ENCODE measurements at places on chromosomes 2 and 18. TPM values are rescaled to one million over a fixed set of nuclear protein-coding genes. Genes with fewer than 3 reads are reported as not detected.

DNA sequence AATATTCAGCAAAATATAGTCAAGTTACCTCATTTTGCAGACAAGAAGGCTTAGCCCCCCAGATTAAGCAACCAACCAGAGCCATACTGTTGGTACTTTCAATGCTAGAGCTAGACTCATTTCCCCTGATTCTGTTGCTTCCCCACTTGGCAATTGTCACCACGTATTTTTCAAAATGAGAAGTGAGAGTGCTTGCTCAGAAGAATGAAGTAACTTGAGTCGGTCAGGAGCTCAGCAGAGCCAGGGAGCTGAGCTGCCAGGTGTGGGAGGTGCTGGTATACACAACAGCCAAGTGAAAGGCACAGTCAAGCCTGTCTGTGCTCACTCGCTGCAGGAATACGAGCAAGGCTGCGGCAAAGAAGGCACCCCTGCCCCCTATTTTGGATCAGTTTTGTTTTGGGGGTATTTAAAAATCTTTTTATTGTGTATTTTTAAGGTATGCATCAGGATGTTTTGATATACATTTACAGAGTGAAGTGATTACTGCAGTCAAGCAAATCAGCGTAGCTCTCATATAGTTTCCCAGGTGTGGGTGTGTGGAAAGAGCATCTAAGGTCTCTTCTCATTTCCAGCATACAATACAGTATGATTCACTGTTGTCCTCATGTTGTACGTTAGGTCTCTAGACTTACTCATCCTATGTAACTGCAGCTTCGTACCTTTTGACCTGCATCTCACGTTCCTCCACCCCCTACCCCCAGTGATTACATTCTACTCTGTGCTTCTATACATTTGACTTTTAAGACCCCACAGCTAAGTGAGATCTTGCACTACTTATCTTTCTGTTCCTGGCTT lies 62.4 kb downstream of the MRPS9 start:
- no peak for DNase-seq

Gene ITPRID2
- total RNA-seq: 168 TPM

Gene CCDC88A
- 51.9 TPM for total RNA-seq

DNA sequence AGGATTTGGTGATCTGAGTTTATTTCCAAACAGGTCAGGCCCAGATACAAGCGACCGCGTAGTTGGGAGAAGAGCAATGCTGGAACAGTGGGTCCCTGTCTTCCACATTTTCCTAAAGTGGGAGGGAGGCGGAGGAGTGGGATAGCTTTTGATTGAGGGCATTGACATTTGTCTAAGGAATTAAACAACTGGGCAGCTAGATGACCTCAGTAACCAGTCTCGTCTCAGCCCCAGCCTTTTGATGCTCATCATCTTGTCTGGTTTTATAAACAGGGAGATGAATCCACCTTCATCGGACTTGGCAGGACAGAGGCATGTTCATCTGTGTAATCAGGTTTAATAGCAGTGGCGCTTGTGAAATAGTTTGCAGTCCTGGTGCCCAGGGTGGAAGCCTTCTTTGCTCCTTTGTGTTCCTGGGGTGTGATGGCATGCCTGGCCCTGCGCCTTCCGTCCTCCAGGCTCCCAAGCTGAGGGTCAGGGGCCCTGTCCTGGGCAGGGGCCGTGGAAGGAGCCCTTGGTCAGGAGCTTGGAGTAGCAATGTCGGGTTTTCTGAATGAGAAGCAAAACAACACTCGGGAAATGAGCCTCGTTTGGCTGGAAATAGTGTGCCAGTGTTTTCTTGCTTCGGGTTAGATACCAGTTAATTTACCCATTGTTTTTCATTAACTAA lies 193.8 kb downstream of the FAM210A start:
- no peak for DNase-seq

DNA sequence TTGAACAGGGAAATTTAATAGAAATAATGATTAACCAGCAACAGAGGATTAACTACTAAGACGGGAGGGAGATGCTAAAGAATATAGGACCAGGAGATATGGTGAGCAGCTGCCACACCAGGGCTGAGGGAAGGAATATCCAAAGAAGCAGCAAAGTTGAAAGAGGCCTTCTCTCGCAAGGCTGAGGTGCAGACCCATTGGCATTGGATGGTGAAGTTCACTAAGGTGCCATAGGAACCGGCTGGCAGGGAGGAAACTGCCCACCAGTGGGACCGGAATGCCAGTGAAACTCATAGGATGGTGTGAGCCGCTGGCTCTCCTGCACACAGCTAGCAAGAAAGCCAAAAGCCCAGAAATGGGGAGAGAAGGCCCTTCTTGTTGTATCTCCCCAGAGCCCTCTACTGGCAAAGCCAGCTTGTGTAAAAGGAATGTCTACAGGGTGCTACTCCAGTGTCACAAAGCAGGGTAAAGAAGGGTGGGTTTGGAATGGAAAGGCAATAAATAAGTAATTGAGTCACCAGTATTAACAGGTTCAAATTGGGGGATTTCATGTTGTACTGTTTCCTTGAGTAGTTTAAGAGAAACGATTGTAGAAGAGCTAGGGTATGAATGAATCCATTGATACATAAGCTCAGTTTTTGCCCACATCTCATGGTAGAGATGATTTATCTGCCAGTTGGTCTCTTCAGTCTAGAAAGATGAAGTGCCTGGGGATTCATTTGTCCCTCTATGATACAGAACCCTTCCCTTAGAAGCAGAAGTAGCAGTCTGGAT lies 36.0 kb downstream of the FARP2 start:
- DNase-seq: peak; percentile 6

Gene SNORC
- total RNA-seq: 2.8 TPM

Gene NGEF
- 3.4 TPM for total RNA-seq

DNA sequence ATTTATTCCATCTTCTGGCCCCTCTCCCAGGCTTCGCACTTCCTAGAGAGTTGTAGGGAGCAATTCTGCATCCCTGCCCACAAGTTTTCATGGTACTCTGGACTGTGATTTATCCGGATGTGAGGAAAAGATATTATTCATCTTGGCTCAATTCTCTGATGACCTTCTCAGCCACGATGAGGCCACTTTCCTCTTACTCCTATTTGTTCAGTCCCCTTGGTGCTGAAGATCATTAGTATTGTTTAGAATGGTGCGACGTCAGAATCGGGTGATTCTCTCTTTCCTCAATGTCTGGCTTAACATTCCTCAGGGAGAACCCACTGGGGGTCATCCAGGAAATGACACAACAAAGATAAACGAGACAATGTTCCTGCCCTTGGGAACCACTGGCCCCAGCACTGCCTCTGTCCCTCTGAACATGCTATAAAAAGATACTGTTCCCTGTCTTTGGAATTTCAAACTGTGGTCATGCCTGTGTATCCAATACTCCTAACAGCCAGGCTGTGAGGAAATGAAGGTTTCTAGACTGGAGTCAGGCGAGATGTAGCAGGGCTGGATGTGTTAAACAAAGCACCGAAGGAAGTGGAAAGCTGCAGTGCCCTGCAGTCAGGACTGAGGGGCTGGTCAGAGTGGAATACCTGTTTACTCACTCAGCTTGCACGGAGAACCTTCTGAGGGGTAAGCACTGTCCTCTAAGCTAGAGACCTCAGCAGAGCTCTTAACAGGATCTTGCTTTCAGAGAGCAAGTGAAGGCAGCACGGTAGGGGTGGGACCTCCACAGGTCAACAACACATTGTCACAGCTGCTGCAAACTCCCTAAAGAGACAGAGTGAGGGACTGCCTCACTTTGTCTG lies 12.9 kb upstream of the GLI2 start:
- no peak for DNase-seq
